Stimulated activated CD4-positive, alpha-beta T cell treated with anti-CD3 and anti-CD28 coated beads, Interleukin-15, amount 100 ng/mL, for 1 hour (primary cell): ENCODE measurements at places on chromosomes 3 and 15.

GRCh38 chr3:151813799-151814198 is at the start of gene AADAC:
AADAC (plus strand) TSS chr3:151814116; CDS start chr3:151814163, 47 bp downstream.
- DNase-seq, result no peak

DNA sequence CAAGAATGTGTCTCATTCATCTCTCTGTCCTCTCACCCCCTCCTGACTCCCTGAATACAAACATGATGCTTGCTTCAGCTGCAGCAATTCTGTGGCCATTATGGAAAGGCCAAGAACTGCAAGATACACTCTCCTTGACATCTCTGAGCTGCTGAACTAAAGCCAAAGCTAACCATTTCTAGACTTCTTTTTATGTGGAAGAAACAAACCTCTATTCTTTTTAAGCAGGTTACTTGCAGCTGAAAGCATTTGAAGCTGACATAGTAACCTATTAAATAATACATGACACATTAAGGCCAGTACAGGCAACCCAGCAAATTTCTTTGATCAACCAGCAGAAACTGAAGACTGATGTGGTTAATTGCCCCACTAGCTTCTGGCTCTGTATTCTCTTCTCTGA is 17.5 kb downstream of the FHIT start:
- DNase-seq, result no peak

DNA sequence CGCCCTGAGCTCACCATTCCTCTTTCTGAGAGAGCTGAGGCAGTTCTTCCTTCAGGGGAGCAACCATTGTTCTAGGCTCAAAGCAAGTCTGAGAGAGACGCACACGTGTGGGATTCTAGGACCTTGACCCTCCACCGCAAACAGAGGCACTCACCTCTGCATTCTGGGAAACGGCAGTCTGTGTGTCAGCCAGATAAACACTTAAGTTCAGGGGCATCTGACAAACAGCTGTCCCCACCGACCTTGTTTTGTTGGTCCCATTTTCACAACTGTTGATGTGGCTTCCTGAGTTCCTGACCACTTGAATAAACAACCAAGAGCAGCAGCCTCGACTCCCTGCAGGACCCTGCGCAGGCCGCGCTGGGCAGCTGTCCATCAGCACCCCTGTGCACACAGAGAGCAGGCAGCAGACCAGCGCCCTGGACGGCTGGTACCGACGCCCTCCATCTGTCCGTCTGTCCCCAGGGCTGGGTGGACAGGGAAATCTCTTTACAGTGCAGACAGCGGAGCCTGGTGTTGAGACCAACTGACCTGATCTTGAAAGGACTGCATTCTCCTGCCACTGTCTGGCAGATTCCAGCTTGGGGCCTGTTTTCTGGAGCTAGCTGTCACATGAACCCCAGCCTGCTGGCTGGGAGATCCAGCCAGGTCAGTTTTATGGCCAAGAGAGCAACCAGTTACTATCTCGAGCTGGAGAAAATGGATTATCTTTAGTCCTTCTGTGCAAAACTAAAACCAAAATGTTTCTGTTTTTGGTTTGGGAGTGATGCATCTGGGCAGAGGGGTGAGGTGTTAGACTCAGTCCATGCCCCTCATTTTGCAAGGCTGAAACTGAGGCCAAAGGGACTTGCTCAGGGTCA is 64.2 kb downstream of the FAM43A start:
- no peak for DNase-seq

DNA sequence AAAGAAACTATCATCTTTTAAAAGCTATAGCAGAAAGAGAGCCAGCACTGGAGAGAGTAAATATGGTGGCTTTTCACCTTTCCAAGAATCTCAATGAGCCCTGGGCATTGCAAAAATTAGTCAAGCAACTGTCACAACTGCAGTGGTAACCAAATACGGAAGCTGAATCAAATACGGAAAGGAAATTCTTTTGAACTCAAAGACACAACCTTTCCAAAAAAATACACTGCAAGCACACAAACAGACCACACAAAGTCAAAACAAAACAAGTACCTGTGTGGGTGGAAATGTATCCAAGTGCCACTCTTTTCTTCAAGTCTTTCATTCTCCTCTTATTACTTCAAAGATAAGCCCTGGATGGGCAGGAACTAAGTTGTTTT is 17.6 kb downstream of the VGLL4 start:
- no peak for DNase-seq

DNA sequence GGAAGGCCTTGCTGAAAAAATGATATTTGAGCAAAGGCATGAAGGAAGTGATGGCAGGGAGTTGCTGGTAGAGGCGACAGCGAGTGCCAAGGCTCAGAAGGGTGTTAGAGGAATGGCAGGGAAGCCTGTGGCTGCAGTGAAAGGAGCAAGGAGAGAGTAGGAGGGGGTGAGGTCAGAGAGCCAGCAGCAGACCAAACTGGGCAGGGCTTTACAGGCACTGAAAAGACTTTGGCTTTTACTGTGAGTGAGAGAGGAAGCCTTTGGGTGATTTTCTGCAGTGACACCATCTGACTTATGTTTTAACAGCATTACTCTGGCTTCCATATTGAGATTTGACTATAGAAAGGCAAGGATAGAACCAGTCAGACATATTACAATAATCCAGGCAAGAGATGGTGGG is 11.4 kb downstream of the TICRR start:
- DNase-seq, result no peak

DNA sequence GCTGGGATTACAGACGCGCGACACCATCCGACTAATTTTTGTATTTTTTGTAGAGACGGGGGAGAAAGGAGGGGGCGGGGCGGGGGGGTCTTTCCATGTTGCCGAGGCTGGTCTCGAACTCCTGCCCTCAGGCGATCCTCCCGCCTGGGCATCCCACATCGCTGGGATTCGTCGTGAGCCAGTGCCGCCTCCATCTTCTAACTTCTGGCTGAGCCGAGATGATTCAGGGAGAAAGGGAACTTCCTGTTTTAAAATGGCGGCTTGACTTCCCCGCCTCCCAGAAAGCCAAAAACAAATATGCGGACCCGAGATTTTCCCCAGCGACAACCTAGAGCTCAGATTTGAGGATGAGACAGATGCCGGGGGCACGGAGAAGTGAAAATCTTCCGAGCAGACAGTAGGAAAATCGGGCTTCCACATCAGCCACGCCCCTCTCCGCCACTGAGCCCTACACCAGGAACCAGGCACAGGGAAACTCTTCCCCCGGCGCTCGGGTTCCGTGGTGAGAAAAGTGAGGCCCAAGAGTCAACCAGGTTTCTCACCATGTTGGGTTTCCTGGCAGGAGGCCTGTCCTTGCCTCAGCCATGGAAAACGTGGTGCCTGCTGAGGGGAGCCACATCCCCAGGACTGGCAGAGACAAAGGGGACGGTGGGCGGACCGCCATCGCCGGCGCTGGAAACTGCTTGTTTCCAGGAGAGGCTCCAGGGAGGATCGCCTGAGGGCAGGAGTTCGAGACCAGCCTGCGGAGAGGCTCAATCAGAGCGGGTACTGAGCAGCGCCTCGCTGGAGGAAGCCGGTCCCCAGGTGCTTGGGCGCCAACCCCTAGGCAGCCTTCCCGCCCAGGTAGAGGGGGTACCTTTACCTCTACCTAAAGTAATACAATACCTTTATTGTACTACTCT is 18.7 kb downstream of the CHST14 start:
- no peak for DNase-seq

GRCh38 chr3:195715583-195716266 is 5.1 kb upstream of the MUC20 start:
- no peak for DNase-seq

DNA sequence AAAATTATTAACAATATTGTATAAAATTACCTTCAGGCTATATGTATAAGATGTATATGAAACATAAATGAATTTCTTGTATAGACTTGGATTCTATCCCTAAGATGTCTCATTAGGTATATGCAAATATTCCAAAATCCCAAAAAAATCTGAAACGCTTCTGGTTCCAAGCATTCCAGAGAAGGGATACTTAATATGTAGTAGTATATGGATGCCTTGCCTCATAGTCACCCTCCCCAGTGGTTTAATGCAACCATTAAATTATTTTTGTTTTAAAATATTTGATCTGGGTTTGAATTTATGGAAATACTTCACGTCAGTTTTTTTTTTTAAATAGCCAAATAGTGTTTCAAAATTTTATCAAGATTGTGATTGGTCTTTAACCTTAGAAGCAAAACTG is 27.2 kb downstream of the PLCL2 start:
- no peak for DNase-seq

DNA sequence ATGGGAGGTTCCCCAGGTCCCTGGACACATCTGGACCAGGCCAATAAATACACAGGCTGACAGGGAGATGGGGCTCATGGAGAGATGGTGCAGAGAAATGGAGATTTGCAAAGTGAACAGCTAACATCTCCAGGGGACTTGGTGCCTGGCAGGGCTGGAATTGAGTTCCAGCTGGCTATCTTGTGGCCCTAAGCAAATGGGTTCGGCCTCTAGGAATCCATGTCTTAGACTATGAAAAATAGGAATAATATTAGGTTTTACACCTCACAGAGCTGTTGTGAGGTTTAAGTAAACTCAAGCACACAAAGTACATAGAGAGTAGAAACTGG is 82.9 kb upstream of the SPATA12 start:
- no peak for DNase-seq

GRCh38 chr15:86773736-86774135 is 694.1 kb downstream of the AGBL1 start:
- no peak for DNase-seq

- DNase-seq, result no peak
Measured at GRCh38 chr3:31105438-31106077, 211.1 kb upstream of the GADL1 start.

DNA sequence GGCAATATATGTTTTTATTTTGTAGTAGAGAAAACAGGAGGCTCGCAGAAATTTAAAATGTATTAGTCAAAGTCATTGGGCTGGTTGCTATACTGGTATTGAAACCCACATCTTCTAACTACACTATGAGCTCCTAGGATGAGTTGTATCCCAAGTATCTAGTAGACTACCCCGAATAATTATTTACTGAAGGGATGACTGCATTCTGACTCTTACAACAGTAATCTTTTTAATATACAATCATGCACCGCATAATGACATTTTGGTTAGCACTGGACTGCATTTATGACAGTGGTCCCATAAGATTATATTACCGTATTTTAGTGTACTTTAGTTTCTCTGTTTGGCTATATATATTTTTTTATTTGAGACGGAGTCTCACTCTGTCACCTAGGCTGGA is 15.3 kb downstream of the PIGB start:
- DNase-seq, result no peak

DNA sequence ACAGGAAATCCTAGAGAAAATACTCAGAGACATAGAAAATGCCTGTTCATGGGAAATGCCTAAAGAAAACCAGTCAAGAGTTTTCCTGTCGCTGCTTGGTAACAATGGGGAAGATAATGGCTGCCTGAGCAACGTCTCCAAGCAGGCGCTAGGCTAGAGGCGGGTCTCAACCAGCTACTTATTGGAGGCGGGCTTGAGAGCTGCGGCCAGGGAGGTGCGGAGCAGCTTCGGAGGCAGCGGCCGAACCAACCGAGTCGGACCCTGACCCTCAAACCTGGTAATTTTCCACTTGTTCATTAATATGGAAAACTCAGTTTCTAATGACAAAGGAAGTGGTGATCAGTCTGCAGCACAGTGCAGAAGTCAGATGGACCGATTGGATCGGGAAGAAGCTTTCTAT is 173.1 kb downstream of the DTWD1 start:
- no peak for DNase-seq

DNA sequence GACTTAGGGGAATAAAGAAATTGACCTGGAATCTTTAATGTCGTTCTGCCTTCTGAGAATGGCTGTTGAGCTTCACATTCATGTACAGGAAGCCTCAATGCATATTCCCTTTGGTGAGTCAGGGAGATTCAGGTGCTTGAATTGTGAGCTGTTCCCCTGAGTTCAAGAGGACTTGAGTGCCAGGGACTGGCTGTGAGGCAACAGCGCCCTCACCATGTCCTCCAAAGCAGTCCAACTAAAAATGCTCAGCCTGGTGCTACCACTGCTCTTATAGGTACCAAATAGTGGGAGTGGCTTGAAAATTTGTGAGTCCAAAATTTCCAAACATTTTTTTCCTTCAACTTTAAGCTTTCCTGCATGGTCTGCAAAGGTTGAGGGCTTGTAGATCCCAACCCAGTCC is 54.1 kb downstream of the LEO1 start:
- no peak for DNase-seq

DNA sequence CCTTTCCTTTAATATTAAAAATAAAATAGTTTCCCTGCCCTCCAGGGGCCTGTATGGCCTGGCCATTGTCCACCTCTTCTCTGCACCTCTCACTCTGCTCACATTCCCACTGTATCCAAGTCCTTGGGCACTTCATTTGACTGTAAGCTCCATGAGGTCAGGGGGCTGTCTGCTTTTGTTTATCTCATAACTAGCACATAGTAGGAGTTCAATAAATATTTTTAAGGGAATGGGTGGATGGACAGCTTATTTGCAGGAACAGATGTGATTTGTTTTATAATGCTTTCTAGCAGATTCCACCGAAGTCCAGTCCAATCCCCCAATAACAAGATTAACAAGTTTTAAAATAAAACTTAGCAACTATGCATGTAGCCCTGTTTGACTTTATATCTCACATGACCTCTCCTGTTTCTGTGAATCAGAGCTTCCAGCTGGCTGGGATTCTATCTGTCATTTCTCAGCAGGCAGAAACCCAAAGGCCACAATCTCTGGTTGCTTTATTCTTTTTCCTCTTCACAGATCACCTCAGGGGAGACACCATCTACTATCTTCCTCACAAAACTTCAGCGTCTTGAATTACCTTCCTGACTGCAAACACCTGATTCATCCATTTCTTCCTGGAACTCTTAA is 123.0 kb upstream of the NR2F2 start:
- DNase-seq, result no peak

GRCh38 chr3:133717424-133717823 is 28.8 kb upstream of the TF start:
- DNase-seq, result no peak

- DNase-seq, result no peak
Measured at GRCh38 chr15:39145854-39146625, 434.8 kb upstream of the THBS1 start.

DNA sequence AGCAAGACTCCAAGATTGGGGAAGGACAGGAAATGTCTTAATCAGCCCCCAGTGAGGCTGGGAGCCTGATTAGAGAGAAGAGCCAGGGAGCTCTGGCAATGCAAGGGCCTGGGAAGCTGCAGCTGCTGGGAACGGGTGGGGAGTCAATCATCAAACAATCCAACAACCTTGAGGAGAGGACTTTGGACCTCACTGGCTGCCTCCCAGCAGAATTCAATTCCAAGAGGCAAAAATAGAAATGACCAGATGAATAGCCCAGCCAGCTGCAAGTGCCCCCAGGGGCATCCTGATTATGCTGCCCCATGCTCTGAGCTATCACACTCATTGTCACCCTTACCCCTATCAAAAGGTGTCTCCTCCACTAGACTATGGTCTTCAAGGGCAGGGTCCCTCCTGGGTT is 6.1 kb upstream of the HOMER2 start:
- no peak for DNase-seq

- no peak for DNase-seq
Measured at GRCh38 chr15:24659622-24660021, 16.0 kb upstream of the NPAP1 start.

- no peak for DNase-seq
Measured at GRCh38 chr3:126984391-126985131, 1.6 kb downstream of the PLXNA1 start.

DNA sequence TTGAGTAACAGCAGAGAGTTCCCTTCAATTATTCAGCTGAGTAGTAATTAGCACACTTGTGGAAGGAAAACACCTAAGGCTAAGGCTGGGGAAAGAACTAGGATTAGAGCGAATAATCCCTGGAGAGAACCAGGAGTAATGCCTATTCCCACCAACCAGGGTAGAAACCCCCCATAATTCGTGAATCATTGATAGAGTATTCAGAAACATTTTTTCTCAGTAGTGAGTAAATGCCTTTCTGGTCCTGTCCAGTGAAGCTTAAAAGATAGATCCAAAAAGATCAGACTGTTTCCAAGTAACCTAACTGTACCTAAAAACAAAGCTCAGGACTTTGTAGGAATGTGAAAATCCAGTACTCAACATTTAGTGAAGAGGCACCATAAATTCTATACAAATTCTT is 71.2 kb downstream of the DGKG start:
- no peak for DNase-seq
